Right atrium auricular region (tissue), 2 donors: ENCODE measurements at places on chromosomes 16 and 17.

DNA sequence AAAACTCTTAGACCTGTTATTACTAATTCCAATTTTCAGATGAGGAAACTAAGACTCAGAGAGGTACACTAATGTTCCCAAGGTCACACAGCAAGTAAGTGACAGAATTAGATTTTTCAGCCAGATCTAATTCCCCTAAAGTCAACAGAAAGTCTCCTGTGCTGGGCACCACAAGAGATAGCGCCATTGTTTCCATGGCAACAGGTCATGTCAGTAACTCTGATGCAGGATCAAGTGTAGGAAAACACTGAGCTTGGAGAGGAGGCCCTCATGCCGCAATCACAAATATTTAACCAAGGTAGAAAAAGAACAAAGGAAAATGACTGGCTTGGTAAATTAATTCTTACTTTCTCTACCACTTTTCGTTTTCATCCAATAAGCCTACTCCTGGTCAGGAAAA is 166.0 kb upstream of the CDH13 start:
- DNase-seq: no peak

- no peak for DNase-seq
Measured at GRCh38 chr17:50325906-50326305, 20.0 kb upstream of the XYLT2 start.

DNA sequence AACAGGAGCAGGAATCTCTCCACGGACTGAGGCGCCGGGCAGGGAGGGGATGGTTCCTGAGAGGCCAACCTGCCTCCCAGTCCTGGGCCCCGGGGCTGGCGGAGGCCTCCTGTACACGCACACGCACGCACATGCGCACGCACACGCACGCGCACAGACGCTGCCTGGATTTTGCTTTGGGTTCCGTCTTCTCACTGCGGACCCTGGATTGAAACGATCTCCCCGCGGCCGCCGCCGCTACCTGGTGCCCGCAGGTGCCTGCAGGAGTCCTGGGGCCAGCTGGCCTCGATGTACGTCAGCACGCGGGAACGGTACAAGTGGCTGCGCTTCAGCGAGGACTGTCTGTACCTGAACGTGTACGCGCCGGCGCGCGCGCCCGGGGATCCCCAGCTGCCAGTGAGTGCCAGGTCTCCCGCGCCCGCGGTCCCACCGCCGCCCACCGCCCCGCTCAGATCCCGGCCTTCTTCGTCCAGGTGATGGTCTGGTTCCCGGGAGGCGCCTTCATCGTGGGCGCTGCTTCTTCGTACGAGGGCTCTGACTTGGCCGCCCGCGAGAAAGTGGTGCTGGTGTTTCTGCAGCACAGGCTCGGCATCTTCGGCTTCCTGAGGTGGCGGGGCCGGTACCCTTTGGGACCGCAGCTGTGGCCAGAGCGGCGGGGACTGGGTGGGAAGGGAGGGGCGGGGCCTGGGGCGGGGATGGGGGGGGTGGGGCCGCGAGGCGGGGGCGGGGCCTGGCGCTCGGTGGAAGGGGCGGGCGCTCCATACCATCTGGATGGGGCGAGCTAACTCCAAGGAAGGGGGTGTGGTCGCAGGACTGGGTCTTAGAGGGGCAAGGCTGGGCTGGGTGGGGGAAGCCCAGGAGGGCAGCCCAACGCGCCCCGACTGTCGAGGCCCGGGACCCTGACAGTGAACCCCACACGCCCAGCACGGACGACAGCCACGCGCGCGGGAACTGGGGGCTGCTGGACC is 12.3 kb downstream of the CES4A start:
- DNase-seq: peak; percentile 78

- no peak for DNase-seq
Measured at GRCh38 chr17:63041251-63041650, 75.2 kb downstream of the TANC2 start.

DNA sequence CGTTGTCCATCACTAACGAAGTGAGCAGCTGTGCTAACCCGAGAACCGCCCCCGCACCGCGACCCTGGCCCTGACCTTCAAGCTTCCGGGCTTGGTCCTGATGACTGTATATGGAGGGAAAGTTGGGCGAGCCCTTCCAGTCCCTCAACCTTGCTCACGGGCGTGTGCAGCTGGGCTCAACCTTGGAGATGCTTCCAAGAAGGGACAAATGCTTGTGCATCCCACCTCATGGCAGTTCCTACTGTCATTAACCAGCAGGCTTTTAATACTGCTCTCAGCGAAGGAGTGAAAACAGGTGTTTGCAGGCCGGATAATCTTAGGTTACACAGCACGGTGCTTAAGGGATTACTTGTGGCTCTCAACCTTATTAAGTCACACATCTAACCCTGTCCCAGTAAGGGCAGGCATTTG is 33.5 kb downstream of the SRL start:
- no peak for DNase-seq

DNA sequence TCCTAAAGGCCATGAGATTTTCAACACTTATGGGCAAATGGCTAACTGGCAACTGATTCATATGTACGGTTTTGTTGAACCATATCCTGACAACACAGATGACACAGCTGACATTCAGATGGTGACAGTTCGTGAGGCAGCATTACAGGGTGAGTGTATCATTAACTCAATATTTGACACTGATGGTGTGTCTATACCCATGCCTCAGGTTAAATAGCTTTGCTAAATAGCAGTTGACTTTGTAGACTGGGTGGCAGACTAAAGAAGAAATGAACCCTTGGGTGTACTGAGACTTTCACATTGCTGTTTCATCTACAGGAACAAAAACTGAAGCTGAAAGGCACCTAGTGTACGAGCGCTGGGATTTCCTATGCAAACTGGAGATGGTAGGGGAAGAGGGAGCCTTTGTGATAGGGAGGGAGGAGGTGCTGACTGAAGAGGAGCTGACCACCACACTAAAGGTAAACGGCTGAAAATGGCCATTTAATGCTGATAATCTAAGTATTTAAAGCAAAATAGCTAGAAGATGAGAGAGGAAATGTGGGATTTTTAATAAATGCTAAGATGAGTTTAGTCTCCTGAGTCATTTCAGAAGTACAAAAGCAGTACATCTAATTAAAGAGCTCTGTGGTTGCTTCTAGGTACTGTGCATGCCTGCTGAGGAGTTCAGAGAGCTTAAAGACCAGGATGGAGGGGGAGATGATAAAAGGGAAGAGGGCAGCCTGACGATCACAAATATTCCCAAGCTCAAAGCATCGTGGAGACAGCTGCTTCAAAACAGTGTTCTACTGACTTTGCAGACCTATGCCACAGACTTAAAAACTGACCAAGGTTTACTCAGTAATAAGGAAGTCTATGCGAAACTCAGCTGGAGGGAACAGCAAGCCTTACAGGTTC is 3.0 kb downstream of the SETD6 start:
- DNase-seq: no peak

DNA sequence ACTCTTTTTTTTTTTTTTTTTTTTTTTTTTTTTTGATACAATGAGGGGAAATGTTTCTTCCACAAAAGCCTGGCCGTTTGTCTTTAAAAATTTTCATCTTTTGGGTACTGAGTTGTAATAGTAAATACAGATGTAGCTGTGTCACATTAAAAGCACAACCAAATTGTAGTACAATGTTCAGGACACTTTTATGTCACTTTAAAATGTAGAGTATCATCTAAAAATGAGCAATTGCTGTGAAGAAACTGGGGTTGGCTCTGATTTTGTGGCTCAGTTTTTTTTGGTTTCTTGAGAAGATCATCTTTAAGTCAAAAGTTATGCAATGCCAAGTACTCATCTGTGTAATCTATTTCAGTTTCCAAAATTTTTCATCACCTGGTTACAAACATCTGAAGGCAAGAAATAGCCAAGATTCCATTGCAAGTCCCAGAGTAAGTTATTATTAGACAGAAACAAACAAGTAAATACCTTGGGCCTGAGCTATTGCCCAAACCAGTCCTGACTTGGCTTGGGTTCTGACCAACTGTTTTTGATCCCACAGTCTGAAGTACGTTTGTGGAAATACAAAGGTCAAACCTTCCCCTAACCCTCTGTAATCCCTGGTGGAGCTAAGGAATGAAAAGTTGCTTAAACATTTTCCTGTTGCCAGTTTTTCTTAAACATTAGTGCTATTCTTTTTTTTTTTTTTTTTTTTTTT is 717.2 kb downstream of the WWOX start:
- no peak for DNase-seq
